ENCODE measurements at places on chromosomes 3 and 15.

- DNase-seq, result no peak
Measured at GRCh38 chr3:107796791-107797190, 274.0 kb downstream of the BBX start.

GRCh38 chr3:194267744-194268653, 83.1 kb downstream of the CPN2 start:
- DNase-seq, result no peak

DNA sequence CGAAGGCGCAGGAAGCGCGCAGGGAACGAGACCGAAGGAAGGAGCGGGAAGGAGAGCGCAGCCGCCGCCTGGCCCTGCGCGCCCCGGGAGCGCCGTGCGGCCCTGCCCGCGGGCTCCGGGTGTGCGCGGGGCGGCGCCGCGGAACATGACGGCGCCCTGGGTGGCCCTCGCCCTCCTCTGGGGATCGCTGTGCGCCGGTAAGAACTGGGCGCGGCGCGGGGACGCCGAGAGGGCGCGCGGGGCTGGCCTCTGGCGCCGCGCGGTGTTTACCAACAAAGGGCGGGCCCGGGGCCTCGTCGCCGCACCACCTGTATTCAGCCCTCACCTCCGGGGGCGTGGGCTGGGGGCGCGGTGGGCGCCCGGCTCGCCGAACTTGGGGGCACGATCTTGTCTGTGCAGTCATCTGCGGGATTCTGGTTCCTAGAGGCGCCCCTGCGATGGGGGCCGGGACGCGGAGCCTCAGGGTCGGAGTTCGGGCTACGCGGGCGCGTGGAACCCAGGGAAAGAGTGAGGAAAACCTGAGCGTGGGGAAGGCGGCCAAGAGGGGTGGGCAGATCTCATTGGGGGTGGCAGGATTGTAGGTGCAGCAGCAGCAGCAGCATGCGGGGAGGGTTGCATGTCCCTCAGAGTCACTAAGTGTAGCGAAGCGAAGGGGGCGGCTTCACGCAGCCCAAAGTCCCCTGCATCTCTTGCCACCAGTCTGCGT, 641 bp downstream of the ACVR2B start:
- no peak for DNase-seq

DNA sequence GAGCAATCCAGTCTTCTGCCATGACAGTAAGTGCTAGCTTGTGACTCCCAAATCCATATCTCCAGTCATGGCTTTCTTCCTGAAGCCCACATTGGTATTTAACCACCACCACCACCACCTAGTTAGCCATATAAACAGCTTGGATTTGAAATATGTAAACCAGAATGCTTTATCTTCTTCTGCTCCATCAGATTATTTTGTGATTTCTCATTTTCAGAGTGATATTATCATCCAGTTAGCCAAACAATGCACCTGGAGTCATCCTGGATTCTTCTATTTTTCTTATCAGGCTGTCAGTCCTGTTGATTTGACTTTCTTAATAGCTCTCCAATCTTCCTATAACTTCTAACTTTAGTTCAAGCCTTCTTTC, 124.3 kb upstream of the PTX3 start:
- DNase-seq, result no peak

- no peak for DNase-seq
Measured at GRCh38 chr3:43676441-43676840, 14.3 kb upstream of the ABHD5 start.

- DNase-seq, result no peak
Measured at GRCh38 chr3:115659253-115660220, 36.2 kb downstream of the GAP43 start.

GRCh38 chr3:45551214-45552010, 43.1 kb upstream of the LIMD1 start:
- DNase-seq, result no peak

DNA sequence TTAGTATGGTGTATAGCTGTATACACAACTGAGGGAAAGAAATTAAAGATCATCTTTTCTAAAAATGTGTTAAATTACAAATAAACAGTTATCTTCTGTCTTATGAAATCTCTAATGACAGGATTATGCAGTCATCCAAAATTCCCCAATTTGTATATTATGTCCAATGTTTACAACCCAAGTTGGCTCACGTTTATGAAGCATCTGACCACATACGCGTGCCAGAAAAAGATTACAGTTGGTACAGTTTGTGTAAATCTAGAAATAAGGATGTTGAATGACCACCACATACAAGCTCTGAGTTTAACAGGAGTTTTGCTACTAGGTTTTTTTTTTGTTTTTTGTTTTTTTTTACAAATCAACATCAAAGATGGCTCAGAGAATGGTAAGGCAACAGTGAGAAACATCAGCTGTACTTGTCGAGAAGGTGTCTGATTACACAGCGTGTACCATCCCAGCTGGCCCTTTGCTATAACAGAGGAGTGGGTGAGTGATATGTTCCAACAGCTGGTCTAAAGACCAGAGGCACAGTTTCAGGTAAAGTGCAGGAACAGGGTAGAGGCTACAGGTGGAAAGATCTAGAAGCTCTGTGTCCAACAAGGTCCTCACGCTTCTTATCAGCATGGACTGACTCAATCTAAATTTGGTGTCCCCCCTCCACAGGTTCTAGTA, 47.1 kb downstream of the USF3 start:
- no peak for DNase-seq

DNA sequence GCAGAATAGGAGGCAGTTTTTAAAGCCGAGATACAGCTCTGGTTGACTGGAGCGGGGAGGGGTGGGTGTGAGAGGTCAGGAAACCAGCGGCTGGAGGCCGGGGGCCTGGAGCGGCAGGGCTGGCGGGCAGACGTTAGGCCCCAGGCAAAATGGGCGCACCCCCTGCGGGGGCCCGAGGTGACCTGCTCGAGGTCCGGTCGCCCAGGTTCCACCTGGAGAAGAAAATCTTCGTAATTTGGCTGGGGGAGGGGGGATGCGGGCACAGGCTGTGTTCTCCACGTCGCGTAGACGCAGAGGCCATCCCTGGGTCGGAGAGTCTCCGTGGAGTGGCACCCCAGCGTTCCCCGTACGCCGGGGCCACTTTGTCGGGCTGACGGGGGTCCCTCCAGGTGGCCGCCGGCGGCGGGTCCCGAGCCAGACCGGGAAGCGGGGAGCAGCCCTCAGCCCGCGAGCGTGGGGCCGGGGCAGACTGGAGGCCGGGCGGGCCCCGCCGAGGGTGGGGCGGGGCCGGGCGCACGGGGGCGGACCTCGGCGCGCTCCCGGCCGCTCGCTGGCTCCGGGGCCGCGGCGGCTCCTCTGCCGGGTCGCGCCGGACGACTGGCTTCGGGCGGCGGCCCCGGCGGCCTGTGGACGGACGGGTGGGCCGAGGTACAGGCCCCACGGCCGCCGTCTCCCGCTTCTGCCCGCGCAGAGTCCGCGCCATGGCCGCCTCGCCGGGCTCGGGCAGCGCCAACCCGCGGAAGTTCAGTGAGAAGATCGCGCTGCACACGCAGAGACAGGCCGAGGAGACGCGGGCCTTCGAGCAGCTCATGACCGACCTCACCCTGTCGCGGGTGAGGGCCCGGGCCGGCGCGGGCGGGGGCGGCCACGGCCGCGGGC, at the start of gene CRTC3:
Gene CRTC3 (plus strand): TSS at position 553 of the 879 bp plus-strand sequence. CDS start 149 bp downstream, at position 702.
- peak; percentile 27 for DNase-seq

GRCh38 chr3:117129516-117129915, 419.9 kb downstream of the TUSC7 start:
- DNase-seq, result no peak
